Fibroblast of mammary gland (primary cell): ENCODE measurements at places on chromosomes 2 and 18.

DNA sequence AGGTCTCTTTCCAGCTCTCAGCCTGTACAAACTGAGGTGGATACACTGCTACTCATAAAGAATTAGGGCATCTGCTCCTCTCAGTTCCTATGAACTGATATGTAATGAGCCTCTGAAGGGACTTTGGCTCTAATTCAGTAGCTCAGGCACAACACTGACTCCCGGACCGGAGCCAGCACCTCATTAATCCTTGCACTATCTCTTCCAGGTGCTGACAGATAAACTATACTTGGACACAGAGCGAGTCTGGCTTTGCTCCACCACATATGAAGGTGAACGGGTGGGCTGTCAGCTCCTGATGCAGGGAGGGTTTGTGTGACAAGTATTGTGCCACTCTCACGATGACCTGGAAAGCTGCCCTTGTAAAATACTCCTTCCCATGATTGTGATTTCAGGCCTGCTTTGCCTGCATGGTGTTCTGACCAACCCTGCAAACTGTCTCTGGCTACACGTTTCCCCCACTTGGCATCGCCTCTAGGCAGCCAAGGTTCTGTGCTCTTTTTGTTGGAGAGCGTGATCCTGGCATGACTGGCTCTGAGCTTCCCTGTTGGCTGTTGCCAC lies 111.6 kb upstream of the LMAN1 start:
- no peak for DNase-seq

DNA sequence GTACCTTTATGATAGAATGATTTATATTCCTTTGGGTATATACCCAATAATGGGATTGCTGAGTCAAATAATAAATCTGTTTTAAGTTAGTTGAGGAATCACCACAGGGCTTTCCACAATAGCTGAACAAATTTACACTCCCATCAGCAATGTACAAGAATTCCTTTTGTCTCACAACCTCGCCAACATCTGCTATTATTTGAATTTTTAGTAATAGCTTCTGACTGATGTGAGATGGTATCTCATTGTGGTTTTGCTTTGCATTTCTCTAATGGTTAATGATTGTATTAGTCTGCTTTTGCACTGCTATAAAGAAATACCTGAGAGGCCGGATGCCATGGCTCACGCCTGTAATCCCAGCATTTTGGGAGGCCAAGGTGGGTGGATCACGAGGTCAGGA lies 1387.6 kb upstream of the ACVR2A start:
- no peak for DNase-seq

GRCh38 chr2:119477113-119477505 lies 45.5 kb downstream of the TMEM37 start:
- DNase-seq, result no peak

- no peak for DNase-seq
Observed at GRCh38 chr18:35973650-35974049, 1.2 kb downstream of the RMP24 start.

GRCh38 chr2:79086255-79086654 lies 1.5 kb downstream of the REG1B start:
- DNase-seq, result no peak

DNA sequence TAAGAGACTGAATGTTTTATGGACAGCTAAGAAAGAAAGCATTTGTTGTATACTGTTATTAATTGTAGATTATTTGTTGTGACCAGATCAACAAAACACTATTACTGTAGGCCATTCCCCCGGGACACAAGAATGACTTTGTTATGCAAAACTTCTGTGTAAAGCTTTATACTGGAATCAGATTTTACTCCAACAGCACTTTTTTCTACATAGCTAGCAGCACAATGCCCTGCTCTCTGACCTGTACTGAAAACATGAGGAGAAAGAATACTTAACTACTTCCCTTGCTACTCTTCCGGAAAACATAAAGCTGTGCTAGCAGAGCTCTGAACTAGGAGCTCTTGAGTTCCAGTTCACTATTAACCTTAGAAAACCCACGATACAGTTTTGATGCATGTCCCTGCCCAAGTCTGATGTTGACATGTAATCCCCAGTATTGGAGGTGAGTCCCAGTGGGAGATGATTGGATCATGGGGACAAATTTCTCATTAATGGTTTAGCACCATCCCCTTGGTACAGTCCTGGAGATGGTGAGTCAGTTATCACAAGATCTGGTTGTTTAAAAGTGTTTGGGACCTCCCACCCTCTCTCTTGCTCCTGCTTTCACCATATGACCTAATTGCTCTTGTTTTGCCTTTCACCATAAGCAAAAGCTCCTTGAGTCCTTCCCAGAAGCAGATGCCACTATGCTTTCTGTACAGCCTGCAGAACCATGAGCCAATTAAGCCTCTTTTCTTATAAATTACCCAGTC lies 601.1 kb upstream of the PIK3C3 start:
- DNase-seq, result no peak

GRCh38 chr2:19801367-19802080 lies 100.3 kb downstream of the TTC32 start:
- DNase-seq, result peak; percentile 98

DNA sequence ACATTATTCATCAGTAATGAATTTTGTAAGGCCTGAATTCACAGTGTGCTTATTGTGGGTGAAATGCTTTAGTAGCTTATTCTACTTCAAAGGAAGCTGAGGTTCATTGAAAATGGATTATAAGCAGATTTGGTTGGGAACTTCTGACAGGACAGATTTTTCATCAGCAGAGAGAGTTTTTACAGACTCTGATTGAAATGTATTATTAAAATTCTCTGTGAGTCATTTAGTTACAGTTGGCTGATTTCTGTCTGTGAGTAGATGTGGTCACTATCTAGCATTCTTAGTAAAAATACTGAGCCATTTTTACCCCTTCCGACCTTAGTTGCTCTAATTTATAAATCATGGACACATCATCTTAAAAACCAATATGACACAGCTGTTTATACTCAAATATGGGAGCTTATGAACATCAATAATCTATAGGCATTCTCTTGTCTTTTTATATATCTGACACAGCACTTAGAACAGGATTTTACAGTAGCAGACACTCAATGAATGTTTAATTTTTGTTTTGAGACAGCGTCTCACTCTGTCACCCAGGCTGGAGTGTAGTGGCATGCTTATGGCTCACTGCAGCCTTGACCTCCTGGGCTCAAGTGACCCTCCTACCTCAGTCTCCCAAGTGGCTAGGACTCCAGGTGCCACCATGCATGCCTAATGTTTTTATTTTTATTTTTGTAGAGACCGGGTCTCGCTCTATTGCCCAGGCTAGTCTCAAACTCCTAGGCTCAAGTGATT lies 239.6 kb downstream of the BABAM2 start:
- peak; percentile 52 for DNase-seq

DNA sequence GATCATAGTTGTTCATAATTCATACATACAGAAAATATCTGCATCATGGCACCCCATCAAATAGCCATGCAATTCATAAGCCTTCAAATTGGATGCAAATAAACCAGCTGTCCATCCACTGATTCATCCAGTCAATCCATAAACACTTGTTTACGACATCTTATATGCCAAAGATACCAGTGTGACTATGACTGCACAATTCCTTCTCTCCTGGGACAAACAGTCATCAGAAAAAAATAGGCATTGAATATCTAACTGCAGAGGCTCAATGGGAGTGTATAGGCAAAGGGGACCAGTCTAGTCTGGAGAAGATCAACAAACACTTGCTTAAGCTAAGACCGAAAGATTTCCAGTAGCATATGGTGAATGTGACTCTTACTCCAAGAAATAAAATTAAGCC lies 70.0 kb downstream of the COL4A3 start:
- DNase-seq, result peak; percentile 23

GRCh38 chr18:46035696-46036680 lies 36.1 kb downstream of the PSTPIP2 start:
- peak; percentile 34 for DNase-seq

- no peak for DNase-seq
Observed at GRCh38 chr2:72673279-72673678, 152.6 kb downstream of the EXOC6B start.

DNA sequence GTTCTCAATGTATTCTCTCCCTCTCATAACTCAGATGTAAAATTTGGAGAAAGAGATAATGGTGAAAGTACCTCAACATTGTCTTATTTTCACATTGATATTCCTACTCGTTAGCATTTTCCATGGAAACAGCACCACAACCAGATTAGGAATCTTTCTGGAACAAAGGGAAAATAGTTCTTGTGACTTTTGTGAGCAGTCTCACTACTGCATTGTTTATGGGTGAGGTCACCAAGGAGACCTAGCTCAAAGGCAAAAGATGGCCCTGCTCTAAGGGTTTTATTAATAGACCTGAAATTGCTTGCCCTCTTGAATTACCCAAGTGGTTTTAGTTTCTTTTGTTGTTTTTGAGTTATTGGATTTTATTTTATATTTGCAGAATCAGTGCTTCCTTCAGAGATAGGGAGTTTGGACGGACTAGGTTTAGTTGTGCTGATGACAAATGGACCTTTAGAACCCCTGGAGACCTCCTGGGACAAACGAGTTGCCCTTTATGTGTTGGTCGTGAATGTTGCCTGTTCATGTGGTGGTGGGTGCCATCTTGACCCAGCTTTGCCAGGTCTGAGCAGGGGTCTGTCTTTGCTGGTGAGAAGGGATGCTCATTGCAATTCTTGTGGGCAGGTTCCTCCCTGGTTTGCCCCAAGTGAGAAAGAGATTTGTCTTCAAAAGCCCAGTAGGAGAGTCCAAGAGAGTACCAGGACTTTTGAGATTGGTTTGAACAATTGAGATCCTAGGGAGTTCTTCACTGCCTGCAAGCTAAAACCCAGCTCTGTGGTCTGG lies 58.1 kb downstream of the INPP4A start:
- peak; percentile 66 for DNase-seq

DNA sequence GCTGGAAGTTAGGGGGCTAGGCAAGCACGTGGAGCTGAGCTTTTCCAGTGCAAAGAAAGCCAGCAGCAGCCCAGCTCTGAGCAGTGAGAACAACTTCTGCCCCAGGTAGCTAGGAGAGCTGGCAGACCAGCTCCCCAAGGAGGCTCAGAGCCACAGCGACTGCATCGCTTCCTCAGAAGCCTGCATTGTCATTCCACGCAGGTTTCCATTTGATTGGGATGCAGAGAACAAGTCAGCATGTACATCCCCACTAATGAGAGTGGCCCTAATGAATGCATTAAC lies 45.1 kb downstream of the C1QL2 start:
- no peak for DNase-seq

DNA sequence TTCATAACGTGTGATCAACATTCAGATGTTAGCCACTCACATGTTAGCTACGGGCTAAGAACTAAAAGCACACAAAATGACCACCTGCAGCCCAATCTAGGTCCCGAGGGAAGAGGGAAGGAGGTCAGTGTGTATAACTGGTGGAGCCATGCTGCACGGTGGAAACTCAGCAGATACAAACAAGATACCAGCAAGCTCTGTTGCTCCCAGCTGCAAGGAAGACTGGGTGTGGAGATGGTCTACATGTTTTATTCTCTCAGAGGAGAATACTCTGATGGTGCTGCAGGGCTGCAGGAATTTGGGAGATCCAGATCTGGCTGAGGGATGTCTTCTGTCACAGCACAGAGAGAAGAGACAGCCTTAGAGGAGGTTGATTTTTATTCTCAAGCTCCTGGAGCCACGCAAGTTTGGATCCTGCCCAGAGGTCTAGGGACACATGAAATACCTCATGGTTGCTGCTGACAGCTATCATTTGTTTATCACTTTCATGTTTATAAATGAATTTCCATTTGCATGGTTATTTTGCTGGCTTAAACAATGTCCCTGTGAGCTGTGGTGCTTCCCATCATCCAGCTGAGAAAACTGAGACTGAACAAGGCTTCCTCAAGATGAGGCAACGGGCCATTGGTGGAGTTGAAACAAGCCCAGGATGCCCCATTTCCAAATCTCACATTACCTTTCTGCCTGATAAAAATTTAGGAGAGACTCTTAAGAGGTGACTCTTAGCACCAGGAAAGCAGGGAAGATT lies 30.9 kb downstream of the RNF144A start:
- DNase-seq, result no peak

DNA sequence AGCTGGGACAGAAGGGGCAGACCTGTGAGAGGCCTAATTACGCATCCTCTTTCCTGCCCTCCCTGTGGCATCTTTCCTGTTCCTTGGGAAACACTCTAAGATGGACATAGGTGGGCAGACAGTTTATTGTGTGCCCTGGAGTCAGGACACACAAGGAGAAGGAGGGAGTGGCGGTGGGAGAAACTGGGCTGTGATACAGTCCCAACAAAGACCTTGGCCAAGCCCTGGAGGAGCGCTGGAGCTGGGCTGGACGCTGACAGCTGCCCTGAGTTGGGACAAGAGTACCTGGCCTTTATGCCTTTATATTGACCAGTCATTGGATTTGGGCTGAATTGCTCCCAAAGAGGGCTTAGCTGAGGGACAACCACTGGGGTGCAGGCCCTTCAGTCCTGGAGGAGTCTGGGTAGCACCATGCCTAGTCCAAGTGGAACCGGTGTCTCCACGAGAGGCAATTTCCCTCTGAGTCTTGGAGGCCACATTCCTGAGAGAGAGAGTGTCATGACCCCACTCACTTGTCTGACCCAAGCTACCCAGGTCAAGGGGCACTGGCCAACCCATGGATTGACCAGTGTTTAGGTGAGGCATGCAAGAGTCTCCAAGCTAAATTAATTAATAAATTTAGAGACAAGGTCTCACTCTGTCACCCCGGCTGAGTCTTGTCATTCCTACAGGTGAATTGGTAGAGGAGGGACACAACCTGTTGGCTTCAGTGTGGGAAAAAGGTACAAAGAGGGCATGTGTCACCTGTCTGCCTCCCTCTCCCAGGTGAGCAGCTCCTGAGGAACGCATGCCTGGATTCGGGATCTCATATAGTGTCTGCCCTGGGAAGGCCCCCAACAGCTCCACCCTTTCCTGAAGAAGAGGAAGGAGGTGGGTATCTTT lies 107.1 kb upstream of the ST3GAL5 start:
- no peak for DNase-seq

DNA sequence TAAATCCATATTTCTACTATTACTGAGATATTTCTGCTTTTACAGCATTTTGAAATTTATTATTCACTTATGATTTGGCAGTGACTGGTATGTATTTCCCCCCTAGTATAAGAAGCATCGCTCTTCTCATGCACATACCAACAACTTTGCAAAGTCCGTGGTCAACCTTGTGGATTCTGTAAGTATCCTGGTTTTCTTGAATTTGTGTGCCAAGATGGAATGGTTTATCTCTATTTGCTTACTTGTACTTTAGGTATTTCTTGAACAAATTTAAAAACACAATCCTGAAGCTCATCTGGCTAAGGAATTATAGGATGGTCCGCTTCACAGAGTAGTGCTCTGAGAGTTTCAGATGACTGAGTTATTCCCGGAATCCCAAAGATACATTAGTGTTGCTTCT lies 85.0 kb upstream of the FAM237A start:
- no peak for DNase-seq

DNA sequence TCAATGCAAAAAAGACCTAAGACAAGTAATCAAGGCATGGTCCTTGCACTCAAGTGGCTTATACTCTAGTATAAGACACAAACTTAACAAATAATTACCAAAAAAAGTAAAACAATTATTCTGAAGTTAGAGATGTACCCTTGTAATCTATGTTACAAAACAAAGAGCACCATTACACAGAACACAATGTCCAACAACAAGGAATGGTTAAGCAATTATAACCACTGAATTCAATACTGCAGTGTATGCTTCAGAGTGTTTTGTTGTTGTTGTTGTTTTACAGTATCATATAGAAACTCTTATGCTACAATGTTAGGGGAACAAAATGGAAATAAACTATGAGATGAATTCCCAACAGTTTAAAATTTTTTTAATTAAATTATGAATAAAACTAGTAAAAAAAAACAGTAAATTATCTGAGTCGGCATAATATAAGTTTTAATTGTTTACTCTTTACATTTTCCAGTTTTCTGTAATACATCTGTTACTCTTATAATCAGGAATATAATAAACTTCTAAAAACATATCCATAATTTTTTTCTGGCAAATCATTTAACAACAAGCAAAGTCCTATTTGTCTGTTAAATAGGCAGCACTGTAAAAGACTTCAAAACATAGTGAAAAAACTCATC lies 29.2 kb downstream of the ROCK2 start:
- no peak for DNase-seq
